ENCODE measurements at places on chromosomes 4 and X.

- no peak overlapping the region for H3K27ac ChIP-seq
- DNase-seq, result no peak
- no peaks in the 10 kb centered on the region for H3K36me3 ChIP-seq
- H3K4me3 ChIP-seq, result no peak overlapping the region
- no peaks in the 10 kb centered on the region for H3K4me1 ChIP-seq
- no peaks in the 10 kb centered on the region for H3K27me3 ChIP-seq
Observed at GRCh38 chr4:139239127-139239772, 40.8 kb downstream of the MGARP start.

- H3K36me3 ChIP-seq, result no peaks in the 10 kb centered on the region
- no peak overlapping the region for H3K27ac ChIP-seq
- no peaks in the 10 kb centered on the region for H3K4me1 ChIP-seq
- H3K4me3 ChIP-seq, result no peak overlapping the region
Observed at GRCh38 chr4:111718763-111719559, 426.3 kb upstream of the FAM241A start.

DNA sequence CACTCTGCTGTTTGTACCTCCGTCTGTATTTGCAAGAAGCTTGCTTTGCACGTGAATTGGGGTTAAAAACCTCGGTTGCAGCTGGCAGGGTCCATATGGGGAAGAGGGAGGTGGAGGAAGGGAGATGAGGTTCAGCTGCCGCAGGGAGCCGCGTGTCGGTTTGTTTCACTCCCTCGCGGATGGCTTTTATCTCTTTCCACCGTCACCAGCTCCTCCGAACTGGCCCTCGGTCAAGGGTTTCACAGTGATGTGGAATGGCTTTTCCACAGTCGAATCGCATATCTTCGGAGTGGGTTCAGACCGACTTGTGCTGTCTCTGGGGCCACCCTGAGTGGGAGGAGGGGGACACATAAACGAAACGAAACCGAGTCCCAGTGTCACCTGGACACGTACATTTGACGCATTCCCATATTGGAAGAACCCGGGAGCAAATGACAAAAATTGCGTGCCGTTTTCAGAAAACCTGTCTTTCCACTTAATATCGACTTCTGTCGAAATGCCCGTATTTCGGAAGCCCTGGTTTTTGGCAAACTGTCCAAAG is 929 bp downstream of the ZBTB33 start:
- no peak for DNase-seq
- no peaks in the 10 kb centered on the region for H3K4me1 ChIP-seq
- peak overlapping the region; percentile 33 for H3K4me3 ChIP-seq
- H3K36me3 ChIP-seq, result no peaks in the 10 kb centered on the region

DNA sequence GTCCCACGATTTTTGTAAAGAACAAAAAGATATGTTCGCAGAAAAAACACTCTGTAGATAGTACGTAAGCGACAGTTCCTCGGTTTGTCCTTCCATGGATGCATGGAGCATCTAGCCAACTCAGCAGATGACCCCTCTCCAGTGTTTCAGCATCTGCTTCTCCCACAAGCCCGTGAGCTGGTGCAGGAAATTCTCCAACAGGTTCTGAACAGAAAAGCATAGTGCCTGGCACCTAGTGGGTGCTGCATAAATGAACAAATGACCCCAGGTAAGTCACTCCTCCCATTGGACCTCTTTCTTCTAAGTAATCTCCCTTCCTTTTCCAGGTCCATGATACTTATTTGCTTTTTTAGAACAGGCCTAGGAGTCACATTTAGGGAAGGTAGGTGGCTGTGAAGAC is 966 bp upstream of the KIAA0232 start:
- no peaks in the 10 kb centered on the region for H3K4me1 ChIP-seq
- no peaks in the 10 kb centered on the region for H3K36me3 ChIP-seq
- H3K4me3 ChIP-seq, result peak overlapping the region; percentile 99
- H3K27ac ChIP-seq, result peak overlapping the region; percentile 96

GRCh38 chrX:109840585-109840984 is 107.5 kb upstream of the ACSL4 start:
- no peaks in the 10 kb centered on the region for H3K27me3 ChIP-seq
- no peak overlapping the region for H3K4me3 ChIP-seq
- no peaks in the 10 kb centered on the region for H3K36me3 ChIP-seq
- DNase-seq, result no peak
- no peak overlapping the region for H3K27ac ChIP-seq

GRCh38 chrX:13397878-13398818 is 78.3 kb upstream of the ATXN3L start:
- peak overlapping the region; percentile 34 for H3K27ac ChIP-seq
- DNase-seq, result no peak
- H3K4me1 ChIP-seq, result no peaks in the 10 kb centered on the region
- H3K36me3 ChIP-seq, result no peaks in the 10 kb centered on the region
- H3K4me3 ChIP-seq, result no peak overlapping the region
